ENCODE measurements at places on chromosomes 2 and 18. TPM values are rescaled to one million over a fixed set of nuclear protein-coding genes. Genes with fewer than 3 reads are reported as not detected.

TMEM169 gene
- total RNA-seq: 0.40 TPM

- no peak for DNase-seq
Observed at GRCh38 chr2:11398750-11399437, 54.5 kb upstream of the ROCK2 start.

- no peak for DNase-seq
Observed at GRCh38 chr18:1875219-1875618, 696.1 kb downstream of the METTL4 start.

DNA sequence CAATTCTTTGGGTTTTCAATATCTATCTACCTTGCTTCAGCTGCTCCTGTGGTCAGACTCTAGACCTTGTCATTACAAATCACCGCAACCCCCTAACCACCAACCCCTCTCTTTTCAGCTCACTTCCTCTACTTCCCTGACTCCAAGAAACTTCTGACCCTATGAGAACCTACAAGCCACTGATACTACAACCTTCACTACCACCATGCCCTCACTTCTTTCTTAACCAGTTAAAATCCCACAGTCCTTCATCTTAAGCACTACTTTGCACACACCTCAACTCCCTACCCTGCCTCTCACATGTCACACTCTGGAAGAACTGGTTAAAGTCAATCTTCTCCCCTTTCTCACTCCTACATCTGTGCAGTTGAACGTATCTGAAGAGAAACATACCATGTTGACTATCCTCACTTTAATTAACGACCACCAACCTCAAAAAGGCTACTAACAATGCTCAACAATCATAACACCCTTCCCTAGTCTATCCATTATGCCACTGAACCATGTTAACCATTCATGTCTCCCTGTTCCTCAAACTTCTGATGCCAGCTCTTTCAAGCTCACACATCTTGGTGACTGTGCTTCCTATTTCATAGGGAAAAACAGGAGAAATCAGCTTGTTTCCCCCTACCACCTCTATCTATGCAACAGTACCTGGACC lies 12.6 kb downstream of the EIF2AK3 start:
- no peak for DNase-seq

GRCh38 chr2:177900082-177900481 lies 172.5 kb downstream of the PDE11A start:
- no peak for DNase-seq

Measured in activated naive CD8-positive, alpha-beta T cell treated with anti-CD3 and anti-CD28 coated beads for 36 hours (primary cell).